ENCODE measurements at places on chromosomes 16 and 17.

- DNase-seq = no peak
These were observed 29.8 kb upstream of the GSG1L start for GRCh38 chr16:28093385-28093725.

- DNase-seq = no peak
These were observed 5.3 kb downstream of the MPP2 start for GRCh38 chr17:43901861-43902589.

DNA sequence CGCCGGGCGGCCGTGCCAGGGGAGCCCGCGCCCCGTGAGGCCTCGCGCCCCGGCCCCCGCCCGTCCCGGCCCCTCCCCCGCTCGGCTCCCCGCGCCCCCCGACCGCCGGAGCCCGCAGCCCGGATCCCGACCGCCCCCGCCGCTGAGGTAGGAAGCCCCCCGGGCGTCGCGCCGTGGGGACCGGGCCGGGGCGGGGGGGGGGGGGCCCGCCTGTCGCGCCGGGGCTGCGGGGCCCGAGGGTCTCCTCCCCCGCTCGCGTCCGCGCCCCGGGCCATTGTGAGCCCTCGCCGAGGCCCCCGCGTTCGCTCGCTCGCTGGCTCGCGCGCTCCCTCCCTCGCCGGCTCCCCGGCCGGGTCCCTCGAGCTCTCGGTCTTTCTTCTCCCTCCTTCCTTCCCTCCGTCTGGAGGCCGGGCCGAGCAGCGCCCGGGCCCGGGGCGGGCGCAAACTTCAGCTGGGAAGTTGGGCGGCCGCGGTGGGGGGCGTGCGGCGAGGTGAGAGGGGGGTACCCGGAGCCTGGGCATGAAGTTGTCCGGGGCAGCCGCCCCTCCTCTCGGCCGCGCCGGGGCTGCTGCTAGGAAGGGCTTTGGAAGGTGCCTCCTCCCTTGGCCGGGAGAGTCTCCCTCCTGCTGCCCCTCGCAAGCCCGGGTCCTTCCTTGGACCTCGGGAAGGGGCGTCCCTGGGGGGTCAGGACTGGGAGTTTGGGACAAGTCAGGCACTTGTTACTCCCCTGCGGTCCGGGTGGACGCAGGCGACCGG lies 419 bp downstream of the GLIS2 start:
- peak; percentile 73 for DNase-seq

DNA sequence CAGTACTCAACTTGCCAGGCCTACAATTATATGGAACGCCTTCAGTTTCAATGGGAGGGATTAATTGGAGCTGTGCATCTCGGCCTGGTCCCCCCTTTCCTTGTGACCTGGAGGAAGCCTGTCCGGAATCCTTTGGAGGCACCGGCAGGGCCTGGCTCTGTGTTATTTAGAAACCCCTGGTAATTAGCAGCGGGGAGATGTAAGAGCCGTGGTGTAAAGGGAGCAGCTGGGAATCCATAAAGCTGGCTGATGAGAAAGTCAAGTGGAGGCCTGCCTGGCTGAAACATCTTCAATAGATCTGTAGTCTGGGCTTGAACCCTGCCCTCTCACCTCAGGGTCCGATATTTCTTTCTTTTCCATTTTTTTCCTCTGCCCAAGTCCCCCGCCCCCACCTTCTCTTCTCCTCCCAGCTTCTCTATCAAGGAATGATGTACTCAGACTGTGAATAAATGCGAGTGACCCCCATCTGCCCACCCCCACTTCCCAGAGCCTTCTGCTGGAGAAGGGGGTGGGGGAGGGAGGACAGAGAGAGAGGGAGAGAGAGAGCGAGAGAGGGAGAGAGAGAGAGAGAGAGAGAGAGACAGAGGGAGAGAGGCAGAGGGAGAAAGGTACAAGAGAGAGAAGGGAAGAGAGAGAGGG lies 495.5 kb upstream of the ZFHX3 start:
- no peak for DNase-seq

DNA sequence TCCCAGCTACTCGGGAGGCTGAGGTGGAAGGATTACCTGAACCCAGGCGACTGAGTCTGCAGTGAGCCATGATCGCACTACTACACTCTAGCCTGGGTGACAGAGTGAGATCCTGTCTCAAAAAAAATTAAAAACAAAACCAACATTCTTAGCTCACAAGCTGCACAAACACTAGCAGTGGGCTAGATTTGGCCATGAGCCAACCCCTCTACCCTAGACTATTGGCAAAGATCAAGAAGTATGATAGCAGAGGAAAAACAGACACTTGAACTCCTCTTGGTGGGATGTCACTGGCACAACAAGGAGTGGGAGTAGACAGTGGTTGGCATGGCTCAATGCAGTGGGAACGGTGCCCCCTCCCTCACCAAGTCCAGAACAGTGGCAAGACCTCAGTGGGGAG lies 19.6 kb upstream of the RIPOR1 start:
- no peak for DNase-seq

- peak; percentile 56 for DNase-seq
These were observed 267.1 kb upstream of the ASIC2 start for GRCh38 chr17:33560165-33560564.

DNA sequence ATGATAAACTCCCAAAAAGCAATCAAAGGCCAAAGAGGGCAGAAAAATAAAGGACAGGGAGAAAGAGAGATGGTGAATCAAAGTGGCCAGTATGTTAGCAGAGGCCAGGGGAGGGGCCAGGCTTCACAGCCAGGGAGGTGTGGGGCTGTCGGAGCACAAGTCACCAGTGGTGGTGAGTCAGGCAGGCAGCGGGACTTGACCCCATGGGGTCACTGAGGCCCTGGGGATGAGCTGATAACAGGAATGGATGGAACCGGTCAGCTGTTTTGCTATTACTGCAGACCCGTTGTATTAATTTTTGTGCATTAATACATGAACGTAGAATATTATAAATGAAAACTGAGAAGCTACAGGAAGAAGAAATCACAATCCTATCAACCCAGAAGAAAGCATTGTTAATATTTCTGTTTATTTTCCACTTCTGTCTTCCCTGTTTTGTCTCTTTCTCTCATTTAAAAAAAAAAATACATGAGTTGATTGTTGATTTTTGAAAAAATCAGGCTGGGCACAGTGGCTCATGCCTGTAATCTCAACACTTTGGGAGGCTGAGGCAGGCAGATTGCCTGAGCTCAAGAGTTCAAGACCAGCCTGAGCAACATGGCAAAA lies 106.9 kb downstream of the SOCS1 start:
- DNase-seq = no peak

- DNase-seq = peak; percentile 40
These were observed 17.3 kb downstream of the COTL1 start for GRCh38 chr16:84600343-84601229.

DNA sequence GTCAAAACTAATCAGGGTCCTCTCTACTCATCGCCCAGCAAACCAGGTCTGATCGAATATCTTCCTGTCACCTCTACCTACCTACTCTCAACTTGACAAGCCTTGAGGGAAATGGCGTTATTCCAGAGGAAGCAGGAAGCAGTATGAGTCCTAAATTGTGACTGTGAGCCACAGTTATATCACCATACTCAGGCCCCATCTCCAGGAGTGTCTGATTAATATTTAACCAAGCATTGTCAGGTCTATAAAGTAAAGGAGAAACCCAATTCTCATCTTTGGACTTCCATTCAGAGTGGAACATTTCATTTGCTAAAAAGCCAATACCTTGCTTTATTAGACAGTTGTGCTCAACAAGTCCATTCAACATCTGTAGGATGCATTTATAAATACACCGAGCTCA lies 17.8 kb upstream of the CLEC3A start:
- DNase-seq = no peak

DNA sequence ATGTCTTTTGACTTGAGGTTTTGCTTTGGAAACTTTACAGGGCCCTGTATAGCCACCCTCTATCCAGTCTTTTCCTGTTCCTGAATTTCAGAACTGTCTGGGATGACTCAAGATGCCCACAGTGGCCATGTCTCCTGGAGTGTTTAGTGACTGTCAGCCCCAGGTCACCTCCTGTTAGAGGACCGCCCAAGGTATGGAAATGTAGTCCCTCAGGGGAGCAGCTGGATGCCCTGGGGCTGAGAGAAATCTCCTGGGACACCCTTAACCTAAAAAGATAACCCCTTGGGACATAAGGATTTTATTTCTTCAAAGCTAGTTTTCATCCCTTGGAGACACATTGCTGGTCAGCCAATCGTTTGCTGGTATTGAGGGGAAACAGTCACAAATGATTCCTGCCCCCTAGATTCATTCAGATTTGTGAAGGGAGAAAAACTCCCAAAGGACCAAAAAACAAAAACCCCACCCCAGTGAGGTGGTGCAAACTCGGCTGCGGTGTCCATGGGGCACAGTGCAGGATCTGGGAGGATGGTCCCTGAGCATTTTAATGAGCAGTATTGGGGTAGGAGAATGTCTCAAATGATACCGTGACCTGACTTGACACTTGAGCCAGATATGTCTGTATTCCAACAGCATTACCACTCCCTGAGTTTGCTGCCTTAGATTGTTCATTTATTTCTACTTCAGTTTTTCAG lies 1.7 kb downstream of the ZNF267 start:
- DNase-seq = peak; percentile 83

- no peak for DNase-seq
These were observed 13.7 kb downstream of the N4BP1 start for GRCh38 chr16:48596326-48596725.

DNA sequence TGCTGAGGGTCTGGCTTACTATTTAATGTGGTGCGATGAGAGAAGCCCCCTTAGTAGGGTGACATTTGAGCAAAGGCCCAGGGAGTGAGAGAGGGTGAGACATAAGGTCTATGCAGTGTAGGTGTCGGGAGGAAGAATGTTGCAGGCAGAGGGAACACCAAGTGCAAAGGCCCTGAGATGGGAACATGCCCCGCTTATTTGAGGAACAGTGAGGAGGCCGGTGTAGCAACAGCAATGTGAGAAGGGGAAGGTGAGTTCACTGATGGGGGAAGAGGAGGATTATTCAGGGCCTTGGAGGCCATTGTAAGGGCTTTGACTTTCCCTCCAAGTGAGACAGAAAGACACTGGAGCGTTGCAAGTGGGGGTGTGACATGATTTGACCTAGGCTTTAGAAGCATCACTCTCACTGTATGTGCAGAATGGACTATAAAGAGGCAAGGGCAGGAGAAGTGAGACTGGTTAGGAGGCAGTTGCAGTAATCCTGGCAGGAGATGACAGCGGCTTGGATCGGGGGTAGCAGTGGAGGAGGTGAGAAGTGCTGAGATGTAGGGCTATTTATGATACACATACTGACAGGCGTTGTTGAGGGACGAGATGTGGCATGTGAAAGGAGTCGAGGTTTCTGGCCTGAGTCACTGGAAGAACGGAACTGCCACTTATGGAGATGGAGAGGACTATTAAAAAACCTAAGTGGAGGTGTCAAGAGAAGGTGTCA lies 145.3 kb downstream of the SPECC1 start:
- no peak for DNase-seq

- DNase-seq = peak; percentile 28
These were observed 172.7 kb downstream of the TANC2 start for GRCh38 chr17:63138713-63139112.

- no peak for DNase-seq
These were observed 6.0 kb downstream of the TOM1L1 start for GRCh38 chr17:54906683-54907082.

- peak; percentile 34 for DNase-seq
These were observed 6.1 kb upstream of the ENDOV start for GRCh38 chr17:80408872-80409271.

DNA sequence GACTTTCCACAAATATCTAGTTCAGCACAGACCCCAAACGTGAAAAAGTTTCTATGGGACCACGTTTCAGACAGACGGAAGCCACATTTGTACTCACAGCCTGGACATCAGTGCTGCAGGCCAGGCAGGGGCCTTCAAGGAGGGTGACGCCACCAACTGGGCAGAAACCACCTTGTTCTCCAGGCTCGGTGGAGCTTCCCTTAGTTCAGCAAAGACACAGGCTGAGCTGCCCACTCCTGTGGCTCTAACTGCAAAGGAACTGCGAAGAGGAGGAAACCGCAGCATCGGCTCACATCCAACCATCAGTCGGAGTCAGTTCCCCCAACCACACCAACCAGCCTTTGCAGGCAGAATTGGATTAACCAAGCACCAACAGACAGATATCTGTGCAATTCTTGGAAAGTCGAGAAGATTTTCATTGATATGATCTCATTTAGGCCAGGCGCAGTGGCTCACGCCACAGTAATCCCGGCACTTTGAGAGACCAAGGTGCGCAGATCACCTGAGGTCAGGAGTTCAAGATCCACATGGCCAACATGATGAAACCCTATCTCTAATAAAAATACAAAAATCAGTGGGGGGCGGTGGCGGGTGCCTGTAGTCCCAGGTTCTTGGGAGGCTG lies 73.3 kb upstream of the CNEP1R1 start:
- no peak for DNase-seq

DNA sequence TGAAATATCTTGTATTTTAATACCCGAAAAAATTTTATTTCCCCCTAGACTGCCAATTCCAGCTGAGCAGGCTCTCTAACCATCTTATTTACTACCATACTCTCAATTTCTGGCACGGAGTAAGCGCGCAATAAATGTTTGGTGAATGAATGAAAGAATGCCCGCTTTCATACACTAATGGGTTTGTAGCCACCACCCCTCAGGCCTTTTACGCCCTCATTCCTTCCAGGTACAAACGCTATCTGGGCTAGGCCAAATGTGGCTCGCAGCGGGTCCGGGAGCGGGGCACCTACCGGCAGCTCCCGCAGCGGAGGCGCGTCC lies 536 bp upstream of the PLD2 start:
- DNase-seq = no peak

DNA sequence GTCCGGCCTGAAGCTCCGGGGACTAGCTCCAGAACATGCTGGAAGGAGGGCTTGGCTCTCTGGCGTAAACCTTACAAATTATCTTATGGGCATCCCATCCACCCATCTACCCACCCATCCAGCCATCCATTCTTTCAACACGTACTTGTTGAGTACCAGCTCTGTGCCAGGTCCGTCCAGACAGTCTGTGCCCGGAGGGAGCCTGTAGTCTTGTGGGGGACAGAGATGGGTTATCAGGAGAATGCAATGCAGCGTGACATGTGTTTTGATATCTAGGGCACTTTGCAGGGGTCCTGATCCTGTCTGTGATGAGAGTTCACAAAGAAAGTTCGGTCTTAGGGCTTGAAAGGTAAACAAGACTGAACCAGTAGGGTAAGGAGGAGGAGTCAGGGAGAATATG lies 4.1 kb upstream of the SLC13A2 start:
- no peak for DNase-seq

DNA sequence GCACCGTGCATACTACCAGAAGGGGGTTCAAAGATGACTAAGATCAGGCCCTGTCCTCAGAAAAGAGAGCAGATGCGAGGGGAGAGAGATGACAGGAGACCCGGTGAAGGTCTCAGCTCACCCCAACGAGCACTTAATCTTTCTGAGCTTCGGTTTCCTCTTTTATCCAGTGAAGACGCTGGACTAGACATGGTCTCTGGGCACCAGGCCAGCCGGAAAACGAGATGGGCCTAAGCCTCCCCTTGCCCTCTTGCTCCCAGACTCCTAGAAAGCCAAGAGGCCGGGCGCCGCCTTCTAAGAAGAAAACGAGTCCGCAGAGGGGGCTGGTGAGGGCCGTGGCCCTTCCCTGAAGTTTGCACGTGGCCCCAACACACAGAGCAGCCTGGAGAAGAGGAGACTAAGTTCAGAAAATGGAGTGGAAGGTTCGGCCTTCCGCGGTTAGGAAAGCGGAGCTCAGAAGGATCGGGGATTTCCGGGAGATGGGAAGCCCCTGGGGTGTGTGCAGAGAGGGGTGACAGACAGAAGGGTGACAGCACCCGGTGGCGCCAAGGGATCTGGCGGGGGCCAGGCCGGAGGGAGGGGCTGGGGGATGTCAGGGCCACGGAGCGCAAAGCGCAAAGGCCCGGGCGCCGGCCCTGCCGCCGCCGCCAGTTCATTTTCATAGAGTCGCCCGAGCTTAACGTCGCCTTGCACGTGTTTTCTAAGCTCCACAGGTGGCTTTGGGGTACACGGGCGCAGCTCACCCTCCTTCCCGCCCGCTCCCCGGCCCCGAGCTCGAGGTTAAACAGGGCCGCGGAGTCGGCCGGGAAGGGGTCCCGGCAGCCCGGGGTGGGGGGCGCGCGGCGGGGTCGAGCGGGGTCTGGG lies 42.1 kb upstream of the BHLHA9 start:
- peak; percentile 38 for DNase-seq

Data from GM23248 (cell line).